Bone marrow (tissue), 2 donors: ENCODE measurements at places on chromosomes 13 and 19.

DNA sequence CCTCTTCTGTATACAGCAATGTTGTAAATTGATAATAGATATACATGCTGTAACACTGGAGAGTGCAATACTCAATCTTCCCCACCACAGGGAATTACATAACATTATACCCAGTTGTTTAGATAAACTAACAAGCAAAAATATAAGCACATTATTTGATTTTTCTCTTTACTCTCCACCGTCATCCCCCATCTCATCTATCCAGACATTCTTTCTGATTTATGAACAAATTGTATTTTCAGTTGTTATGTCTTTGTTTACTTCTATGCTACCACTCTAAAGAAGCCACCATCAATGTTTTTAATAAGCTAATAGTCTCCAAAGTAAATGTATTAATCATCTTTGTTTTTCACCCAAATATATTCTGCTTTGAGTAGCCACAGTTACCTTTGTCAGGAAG, 490.7 kb upstream of the GPC6 start:
- DNase-seq: no peak

GRCh38 chr13:77521595-77522367, 13.7 kb upstream of the SCEL start:
- no peak for DNase-seq

DNA sequence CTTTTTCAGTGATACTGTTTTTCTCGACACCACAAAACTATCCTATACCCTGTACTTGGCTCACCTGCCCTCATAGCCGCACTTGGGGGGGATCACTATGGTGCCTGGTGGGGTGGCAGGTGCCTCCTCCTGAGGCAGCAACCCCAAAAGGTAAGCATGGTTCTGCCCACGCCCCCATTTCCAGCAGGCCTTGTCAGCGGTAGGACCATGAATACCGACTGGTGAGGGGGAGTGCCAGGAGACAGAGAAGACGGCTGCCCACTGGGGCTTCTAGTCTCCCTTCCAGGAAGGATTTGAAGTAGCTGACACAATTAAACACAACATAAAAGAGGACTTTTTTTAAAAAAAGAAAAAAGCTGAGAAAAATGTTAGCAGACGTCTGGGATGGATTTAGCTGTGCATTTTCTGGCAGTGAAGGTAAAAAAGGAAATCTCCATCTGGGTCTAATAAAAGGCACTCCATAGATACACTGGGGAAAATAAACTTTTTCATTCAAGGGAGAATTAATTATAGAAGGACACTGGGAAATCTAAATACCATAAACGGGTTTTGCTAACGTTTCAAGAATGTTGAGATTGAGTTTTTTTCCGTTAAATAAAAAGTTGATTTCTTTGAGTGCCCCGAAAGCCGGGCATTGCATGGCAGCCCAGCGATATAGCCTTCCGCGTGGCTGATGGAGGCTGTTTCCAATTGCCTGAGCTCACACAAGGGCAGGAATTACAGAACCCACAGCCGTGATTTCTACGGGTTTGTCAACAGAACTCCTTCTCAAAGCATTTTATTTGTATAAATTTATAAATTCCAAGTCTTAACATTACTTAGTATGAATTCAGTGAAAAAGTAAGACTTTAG, 45.1 kb downstream of the ATP11A start:
- no peak for DNase-seq

- no peak for DNase-seq
Measured at GRCh38 chr13:84607261-84608013, 725.2 kb upstream of the SLITRK1 start.

DNA sequence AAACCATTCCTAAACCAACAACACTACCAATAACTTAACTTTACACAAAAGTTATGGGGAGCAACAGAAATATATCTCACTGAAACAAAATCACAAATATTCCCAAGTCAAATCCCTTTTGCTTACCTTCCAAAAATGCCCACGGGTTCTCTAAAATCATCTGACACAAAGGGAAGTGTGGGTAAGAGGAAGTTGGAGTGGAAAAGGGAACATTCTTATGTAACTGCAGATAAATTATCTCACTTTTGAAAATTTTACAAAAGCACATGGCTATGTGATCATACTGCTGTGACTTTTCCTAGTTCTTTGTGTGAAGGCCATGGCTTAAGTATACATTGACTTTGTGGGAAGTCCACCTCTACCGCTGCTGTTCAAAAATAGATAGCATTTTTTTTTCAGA, 350.5 kb downstream of the GPC6 start:
- DNase-seq: no peak

DNA sequence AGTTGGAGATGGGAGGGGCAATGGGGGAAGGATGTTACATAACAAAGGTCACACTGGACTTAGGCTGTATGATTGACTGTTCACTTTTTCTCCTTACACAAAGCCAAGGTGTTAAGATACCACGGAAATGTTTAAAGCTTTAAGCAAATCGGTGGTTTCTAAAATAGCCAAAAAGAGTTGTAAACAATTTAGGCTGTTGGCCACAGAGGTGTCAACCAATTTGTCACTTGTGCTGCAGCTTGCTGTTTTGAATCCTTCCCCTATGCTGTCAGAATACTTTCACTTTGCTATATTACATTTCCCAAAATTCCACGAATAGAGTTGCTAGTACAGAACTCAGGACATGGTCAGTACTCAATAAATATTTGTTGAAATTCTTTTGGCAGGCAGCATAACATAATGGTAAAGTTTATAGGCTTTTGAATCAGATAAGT, 149.3 kb downstream of the VWA8 start:
- DNase-seq: no peak

DNA sequence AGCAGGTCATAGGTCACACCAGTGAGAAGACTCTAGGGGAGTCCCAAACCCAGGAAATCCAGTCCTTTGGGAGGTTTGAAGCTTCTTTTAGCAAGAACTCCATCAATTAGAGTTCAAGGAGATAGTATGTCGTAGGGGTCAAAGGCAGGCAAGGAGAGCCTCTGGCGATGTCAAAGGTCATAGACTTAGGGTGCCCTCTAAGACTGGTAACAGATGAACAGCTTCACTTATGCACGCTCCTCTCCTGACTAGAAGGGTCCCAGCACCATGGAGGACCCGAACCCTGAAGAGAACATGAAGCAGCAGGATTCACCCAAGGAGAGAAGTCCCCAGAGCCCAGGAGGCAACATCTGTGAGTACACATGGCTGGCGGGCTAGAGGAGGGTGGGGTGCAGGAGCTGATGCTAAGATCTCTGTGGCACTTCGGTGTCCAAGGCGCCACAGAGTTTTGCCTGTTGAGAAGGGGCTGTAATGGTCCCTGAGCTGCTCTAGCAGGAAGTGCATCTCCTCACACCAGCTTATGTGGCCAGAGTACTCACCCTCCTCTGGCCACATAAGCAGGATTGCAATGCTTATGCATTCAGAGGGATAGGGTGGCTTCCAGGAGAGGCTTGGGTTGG, 557 bp downstream of the ZNF576 start:
- DNase-seq: no peak

DNA sequence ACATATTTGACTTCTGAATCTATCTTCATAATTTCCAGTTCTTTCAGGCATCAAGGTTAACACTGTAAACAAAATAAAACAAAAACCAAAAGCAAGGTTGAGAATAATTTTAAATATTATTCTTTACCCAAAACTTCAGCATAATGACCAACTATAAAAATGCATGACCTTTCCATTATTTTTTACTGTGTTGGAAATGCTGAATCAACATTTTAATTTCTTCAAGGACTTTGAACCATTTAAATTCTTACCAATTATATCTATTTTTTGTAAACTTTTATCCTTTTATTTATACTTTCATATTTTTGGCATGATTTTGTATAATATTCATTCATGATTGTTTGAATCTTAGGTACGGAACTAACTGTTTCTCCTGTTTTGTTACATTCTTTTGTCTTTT, 6.9 kb downstream of the ZNF585A start:
- no peak for DNase-seq

DNA sequence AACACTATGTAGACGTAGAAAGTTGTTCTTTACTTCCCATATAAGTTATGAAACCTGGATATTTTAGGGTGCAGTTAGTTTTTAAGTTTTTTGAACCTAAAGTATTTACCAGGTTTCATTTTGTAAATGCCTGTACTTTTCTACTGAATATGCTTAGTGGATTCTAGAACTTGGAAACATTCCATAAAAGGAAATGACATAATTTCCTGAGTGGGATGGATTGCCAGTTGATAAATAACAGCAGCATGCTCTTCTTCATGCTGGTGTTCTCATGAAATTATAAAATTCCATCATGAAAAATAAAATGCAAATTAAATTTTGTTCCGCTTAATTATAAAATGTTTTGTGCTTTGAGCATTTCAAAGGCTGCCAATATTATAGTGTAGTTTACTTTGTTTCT, 362.2 kb upstream of the PCDH20 start:
- no peak for DNase-seq

DNA sequence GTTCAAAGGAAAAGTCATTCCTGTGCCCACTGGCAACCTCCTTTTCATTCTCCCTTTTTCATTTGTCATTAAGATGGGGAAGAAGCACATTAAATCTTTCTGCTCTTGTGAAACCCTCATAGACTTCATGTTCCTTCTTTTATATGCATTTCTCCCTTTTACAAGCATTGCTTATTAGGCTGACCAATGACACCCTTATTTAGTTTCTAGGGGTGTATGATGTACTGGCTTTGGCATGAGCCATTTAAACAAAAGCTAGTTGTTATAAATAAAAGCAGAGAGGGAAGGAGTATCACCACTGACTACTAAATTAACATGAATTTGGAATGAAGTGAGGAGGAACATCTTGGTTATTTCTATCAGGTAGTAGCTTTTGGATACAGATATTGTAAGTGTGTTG, 68.2 kb upstream of the PCDH9 start:
- no peak for DNase-seq

GRCh38 chr19:19110410-19111135, 27.7 kb downstream of the TMEM161A start:
- DNase-seq: no peak

- no peak for DNase-seq
Measured at GRCh38 chr19:34096020-34096915, 76.0 kb upstream of the LSM14A start.

GRCh38 chr13:96216543-96216942, 126.6 kb downstream of the HS6ST3 start:
- no peak for DNase-seq

GRCh38 chr13:40514802-40515201, 151.6 kb downstream of the FOXO1 start:
- no peak for DNase-seq

DNA sequence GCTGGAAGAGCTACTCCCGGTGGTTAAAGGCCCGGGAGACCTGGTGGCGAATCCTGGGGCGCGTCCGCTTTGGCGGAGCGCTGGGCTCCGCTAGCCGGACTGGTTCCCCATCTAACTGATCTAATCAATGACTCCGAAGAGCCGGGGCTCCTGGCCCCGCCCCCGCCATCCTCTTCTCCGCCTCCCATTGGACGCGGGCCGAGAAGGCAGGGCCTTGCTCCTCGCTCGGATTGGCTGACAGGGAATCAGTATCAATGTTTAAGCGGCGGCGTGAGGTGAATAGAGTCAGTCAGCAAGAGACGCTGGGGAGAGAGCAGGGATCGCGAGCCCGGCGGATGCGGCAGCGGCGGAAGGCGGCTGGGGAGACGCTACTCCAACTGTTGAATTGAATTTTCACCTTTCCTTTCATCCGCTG, 1.7 kb upstream of the PCDH17 start:
- no peak for DNase-seq

DNA sequence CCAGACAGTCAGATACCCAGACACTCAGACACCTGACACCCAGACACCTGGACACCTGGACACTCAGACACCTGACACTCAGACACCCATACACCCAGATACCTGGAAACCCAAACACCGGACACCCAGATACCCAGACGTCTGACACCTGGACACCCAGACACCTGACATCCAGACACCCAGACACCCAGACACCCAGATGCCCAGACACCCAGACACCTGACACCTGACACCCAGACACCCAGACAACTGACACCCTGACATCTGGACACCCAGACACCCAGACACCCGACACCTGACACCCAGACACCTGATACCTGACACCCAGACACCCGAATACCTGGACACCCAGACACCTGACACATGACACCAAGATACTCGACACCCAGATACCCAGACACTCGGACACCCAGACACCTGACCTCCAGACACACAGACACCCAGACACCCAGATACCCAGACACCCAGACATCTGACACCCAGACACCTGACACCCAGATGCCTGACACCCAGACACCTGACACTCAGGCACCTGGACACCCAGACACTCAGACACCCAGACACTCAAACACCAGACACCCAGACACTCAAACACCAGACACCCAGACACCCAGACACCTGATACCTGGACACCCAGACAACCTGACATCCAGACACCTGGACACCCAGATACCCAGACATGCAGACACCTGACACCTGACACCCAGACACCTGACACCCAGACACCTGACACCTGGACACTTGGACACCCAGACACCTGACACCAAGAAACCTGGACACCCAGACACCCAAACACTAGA, 19.1 kb downstream of the C19orf12 start:
- DNase-seq: no peak

DNA sequence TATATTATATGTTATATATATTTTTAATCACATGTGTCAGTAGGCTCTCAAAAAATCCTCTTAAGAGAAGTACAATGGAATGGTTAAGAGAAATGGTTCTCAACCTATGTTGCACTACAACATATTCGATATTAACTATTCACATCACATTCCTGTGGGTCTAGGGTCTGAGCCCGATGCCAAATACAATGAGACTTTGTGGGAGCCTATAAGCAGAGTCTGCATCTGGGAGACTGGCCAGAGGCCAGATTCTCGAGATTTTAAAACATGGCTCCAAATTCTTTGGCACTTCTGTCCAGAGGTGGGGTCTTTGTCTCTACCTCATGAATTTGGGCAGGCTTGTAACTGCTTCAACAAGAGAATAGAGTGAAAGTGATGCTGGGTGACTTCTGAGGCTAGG, 79.4 kb upstream of the NBEA start:
- no peak for DNase-seq

- no peak for DNase-seq
Measured at GRCh38 chr19:2517881-2518601, 42.1 kb downstream of the GADD45B start.

DNA sequence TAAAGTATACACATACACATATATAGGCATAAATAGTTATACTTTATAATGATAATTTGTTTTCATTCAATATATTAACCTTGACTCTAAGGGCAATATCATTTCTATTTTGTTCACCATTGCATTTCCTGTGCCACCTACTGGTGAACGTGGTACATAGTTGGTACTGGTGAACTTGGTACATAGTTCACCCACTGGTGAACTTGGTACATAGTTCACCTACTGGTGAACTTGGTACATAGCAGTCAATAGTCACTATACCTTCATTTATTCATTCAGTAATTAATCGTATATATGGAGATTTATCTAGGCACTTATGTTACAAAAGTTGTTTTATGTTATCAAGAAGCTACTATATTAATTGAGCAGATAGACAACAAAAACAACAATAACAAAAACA, 172.6 kb upstream of the ATXN8OS start:
- DNase-seq: no peak

GRCh38 chr19:2259336-2259735, 3.1 kb upstream of the JSRP1 start:
- DNase-seq: no peak

GRCh38 chr13:42969565-42970172, 22.4 kb downstream of the EPSTI1 start:
- peak; percentile 57 for DNase-seq
